ENCODE measurements at places on chromosomes 6 and 20.

DNA sequence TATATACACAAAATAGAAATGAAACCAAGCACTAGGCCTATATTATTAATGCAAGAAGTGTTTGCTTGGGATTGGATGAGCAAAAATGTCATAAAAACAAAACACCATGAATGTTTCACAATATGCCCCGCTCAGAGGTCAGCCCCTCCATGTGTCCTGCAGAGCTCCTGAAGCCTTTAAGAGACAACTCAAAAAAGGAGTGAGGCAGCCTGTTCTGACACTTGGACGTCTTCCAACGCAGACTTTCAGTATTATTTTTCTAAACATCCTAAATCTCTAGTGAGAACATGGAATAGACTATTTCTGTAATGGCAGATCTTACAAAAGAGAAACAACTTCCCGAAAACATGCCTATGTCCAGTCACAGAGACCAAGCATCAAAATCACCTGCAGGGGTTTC, 322.6 kb downstream of the PRKN start:
- no peak for DNase-seq

DNA sequence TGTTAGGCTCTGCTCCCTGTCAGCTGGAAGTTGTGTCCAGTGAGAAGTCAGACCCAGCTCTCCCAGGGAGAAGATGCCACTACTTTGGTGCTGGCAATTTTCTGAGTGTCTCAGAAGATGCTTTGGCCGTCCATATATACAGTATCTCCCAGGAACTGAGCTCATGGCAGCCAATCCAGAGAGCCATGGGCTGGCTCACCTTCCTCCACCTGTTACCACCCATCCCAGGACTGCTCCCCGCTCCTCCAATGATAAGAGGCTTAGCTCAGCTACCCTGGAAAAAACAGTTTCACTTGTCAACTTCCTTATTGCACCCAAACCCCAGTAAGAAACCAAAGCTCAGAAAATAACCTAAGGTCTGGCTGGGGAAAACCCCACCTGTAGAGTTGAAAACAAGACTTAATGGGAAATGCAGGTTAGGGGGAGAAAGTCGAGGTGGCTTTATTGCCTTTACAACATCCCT, at the start of gene BNIP5:
TSS of gene BNIP5 (minus strand) at position 110 of the 463 bp plus-strand sequence. CDS start 6,198 bp downstream, outside the sequence.
- no peak for DNase-seq

GRCh38 chr20:478949-479429, 16.7 kb upstream of the TBC1D20 start:
- DNase-seq = peak; percentile 80

- no peak for DNase-seq
Observed at GRCh38 chr6:154898821-154899220, 96.3 kb upstream of the TIAM2 start.

DNA sequence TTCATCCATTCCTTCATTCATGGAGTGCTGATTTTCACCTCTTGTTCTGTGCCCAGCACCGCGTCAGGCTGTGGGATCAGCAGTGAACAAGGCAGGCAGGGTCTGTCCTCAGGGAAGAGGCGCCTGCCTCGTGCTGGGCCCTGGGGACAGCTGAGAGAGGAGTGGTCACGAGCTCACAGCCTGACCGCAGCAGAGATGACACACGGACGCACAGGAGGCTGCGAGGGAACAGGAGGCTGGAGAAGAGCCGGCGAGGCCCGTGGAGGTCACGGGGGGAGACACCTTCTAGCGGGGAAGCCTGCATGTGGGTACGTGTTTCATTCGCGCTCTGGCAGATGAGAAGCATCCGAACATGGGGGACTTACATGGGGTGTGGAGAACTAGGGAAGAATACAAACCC, 27.5 kb downstream of the PXDC1 start:
- DNase-seq = no peak

DNA sequence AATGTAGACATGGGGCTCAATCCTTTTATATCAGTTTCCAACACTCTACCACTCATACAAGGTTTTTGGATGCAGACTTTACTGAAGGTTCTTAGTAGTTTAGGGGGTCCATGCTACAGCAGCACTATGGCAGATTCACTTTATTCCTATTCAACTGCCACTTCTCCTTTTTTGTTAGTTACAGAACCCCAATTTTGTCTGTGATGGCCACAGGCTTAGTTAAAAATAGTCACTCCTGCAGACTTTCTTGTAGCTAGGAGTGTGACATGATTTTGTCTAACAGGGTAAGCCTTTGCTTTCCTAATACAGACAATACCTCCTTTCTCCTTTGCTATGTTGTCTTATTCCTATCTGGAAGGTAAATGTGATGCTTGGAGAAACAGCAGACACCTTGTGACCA, 90.0 kb upstream of the SLC24A3 start:
- no peak for DNase-seq

DNA sequence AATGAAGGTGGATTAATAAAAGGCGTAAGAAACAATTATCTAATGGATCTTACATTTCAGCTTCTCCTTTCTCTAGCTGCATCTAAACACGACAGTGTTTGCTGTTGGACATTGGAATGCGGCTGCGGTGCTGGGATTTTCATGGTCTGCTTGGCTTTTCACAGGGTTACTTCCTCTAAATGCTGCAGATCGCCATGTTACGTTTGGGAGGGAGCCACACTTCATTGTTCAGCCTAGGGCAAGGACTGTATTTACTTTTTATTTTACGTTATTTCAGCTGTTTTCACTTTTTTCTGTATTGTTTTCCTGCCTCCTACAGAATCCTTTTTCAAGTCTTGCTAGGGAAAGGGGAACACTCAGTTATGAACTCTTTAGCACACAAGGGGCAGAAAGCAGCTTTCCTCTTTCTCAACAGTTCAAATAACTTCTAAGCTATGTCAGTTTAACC, 97.9 kb upstream of the MTHFD1L start:
- no peak for DNase-seq

- DNase-seq = peak; percentile 15
Observed at GRCh38 chr6:107956586-107957307, 1.3 kb downstream of the SEC63 start.

DNA sequence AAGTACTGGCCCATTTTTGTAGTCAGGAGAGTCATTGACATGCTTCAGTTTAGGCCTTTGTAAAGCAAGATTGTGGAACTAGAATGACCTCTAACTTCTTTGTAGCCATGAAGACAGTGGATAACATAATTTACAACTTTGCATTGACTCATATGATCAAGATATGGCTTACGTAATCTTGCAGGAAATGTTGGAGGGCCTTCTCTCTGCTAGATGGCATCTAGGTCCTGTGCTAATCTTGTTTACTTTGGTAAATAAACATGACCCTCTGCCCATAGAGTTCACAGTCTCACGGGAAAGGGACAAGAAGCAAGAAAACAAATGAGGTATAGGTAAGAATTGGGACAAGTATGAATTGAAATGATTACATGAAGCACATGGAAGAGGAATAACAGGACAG, 355.2 kb upstream of the ARID1B start:
- DNase-seq = no peak

DNA sequence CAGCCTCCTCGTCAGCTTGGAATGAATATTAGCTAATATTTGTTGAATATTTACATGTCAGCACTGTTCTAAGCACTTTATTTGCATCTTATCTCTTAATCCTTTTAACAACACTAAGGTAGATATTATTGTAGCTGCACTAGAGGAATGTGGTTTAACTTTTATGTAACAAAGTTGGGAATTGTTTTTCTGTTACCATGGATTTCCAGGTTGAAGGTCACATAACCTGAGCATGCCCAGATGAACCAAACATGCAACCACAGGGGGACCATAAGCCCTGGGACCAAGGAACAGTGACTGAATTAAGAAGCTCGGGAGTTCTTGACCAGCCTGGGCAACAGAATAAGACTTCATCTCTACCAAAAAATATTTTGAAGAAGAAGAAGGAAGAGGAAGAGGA, 29.1 kb upstream of the YWHAB start:
- no peak for DNase-seq

DNA sequence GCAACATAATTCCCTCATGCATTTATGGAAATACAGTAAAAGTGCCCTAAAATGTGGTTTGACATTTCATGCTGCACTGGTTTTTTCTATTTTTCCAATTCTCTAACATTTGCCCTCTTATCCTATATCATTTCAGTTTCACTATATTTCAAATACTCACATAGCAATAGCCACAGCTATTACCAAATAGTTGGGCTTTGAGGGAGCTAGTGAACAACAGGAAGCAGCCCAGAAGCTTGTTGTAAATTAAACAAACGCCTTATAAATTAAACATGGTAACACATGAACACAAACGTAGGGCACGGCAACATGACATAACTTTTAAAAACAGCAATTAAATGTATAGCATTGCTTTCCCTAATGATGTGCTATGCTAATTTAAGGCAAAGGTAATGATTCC, 469.0 kb downstream of the CDC5L start:
- no peak for DNase-seq

- DNase-seq = no peak
Observed at GRCh38 chr6:50819466-50819903, 814 bp downstream of the TFAP2B start.

GRCh38 chr6:13491538-13491937, 4.1 kb upstream of the GFOD1 start:
- DNase-seq = no peak

DNA sequence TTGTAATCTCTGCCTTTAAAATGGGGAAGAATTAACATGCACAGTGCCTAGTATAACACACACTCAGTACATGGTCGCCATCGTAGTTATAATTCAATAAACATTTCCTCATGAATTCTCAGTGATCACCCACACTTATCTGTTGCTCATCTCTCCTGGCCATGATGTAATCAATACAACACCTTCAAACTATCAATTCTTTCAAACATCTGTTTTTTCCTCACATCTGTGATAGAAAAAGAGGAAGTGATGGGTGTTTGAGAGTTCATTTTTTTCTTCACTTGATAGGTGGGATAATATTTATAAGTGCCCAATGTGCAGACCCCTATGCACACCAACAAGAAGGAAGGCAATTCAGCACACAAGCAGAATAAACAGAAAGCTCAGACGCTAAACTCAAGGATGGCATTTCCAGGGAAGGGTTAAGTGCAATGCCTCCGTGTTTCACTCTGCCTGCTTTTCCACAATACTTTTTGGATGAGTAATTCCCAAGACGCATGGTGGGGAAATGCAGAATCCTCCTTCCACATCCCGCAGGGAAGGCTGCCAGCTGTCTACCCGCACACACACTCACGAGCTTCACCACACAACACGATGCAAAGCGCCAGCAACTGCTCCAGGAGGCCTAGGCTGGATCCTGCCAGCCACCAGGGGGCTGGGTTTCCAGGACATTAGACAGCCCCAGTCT, 100.3 kb downstream of the GMPR start:
- peak; percentile 54 for DNase-seq

DNA sequence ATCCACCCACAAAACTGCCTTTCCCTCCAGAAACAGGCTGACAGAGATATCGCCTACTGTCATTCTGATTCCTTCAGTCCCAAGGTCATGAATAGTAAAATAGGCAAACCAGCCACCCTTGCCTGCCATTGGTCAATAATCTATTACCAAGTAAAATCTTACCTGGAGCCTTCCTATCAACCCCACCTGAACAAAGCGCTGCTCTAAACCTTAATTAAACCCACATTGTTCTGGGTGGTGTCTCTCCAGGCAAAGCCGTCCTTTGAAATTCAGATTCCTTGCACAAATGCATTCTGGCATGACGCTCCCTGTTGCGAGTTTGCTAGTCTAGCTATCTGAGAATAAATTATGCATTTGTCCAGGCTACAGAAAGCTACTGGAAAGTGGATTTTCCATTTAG, 291.6 kb upstream of the ECI2 start:
- no peak for DNase-seq

DNA sequence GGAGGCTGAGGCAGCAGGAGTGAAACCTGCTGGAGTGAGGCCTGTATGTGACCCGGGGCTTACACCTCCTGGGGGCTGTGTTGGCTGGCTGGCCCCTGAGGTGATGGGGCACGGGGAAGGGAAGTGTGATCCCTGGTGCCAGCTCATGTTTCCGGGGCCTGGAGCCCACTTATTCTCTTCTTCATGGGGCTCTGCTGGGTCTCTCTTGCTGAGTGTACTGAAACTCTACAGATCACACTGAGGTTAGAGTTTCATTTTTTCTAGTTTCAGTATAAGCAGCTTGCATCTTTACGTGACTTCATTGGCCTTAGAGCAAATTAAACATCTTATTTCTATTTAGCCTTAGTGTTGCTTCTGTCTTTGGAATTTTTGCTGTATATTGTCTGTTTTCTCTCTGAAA, 96.2 kb downstream of the ANKS1A start:
- DNase-seq = no peak

- no peak for DNase-seq
Observed at GRCh38 chr6:16163535-16164300, 34.8 kb downstream of the MYLIP start.

- DNase-seq = no peak
Observed at GRCh38 chr20:42441196-42441863, 748.4 kb downstream of the PTPRT start.

GRCh38 chr6:26199773-26200764, 112.8 kb downstream of the HFE start:
- DNase-seq = no peak

DNA sequence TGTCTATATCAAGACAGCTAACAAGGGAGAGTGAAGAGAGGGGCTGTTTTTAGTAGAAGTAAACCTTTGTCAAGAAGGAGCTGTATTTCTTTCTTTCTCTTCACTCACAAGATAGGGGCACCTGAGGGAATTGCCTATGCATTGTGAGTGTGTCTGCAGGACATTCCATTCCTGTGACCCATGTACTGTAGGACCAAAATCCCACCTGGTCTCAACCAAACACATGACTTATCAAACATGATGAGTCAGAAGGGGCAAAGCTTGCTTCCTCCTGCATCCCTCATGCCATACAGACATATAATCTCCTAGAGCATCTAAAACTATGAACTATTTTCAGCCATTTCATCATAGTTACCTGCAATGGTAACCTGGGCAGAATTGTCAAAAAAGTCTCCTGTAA, 21.8 kb downstream of the PKHD1 start:
- peak; percentile 47 for DNase-seq

DNA sequence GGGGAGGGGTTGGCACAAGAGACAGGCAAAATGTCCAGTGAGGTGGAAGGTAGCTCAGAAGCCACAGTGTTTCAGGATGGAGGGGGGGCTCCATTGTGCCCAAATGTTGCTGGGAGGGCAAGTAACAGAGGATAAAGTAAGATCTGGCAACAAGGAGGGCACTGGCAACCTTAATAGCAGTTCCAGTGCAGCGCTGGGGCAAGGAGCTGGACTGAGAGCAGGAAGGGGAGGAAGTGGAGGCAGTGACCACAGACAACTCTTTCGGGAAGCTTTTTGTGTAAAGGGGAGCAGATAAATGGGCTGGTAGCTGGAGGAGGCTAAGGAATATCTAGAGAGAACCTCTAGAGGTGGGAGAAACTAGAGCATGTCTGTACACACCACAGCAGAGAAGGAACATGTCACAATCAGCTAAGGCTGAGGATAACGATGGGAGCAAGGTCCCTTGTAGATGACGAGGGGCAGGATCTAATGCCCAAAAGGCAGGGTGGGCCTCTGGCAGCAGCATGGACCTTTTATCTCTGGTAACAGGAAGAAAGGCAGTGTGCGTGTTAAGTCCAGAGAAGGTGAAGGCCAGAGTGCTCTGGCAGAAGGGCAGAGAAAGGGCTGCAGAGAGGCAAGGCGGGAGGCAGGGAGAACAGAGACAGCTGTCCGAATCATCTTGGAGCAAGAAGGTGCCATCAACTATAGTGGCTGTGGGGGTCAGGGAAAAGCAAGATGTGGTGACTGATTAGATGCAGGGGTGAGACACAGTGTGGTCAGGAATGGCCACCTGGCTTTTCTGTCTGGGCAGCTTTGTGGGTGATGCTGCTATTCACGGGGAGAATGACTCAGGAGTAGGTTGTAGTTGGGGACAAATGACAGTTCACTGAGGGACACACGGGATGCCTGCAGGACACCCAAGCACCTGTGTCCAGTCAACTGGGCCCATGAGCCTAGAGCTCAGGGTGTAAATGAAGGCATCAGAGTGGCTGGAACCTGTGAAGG, 17.4 kb downstream of the TMEM242 start:
- DNase-seq = no peak

- DNase-seq = no peak
Observed at GRCh38 chr20:57959589-57959988, 249.8 kb upstream of the PMEPA1 start.

Measured in SW480 (cell line).